Frontal cortex (tissue), 4 donors: ENCODE measurements at places on chromosomes 2 and 18.

DNA sequence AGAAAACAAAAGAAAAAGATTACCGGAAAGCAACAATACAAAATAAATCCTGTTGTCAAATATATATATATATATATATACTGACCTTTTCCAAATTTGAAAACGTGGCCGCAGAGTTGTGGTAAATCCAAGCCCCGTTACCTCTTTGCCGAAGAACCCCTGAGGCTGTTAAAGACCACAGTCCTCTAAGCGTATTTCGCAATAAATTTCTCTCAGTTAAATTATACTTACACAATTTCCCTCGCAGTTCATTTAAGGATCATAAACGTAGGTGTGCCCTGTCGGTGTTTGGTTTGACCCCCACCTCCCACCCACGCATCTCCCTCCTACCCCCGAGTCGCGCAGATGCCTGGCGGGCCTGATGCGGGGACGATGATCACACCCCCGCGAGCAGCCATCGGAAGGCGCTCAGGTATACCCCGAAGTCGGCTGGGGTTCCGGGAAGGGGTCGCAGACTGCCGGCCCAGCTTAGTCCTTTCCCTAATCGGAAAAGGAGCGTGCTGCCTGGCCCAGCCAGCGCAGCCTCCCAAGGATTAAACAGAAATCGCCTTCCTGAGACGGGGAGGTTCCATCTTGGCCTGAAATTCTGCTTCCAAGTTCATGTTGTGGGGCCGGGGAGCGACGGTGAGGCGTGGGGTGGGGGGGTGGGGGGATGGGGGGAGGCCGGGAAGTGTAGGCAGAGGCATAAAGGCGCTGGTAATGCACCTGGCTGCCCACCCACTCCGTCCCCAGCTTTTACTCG, 2.9 kb upstream of the MEIS1 start:
- DNase-seq: no peak

GRCh38 chr2:54040250-54040649, 69.5 kb upstream of the PSME4 start:
- no peak for DNase-seq

DNA sequence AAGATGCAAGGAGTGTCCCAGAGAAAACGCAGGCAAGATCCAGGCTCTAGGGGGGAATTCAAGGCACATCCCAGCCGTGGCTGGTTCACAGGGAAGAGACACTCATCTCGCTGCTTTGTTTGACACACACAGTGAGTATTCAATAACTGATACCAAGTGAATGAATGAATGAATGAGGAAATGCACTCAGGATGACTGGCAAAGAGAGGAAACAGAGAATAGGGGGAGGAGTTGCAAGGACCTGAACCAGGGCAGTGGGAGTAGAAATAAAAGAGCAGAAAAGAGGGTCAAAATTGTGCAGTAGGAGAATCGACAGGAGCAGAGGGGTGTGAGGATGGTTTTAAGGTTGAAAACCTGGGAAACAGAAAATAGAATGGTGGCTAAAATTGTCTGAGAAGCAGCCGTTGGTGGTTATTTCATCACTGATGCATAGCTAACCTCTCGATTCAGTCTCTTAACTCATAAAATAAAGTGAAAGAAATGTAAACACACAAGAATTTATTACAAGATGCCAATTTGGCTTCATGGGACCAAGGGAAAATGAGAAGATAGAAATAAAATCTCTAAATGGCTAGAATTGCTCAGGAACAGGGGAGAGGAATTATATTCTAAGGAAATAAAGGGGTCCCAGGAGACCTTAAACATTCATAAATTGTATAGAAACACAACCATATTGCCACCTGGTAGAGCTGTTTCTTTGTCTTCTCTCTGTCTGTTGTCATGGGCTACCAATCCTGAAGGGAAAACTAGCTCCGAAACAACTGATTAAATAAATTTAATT, 63.9 kb upstream of the PHLPP1 start:
- no peak for DNase-seq

DNA sequence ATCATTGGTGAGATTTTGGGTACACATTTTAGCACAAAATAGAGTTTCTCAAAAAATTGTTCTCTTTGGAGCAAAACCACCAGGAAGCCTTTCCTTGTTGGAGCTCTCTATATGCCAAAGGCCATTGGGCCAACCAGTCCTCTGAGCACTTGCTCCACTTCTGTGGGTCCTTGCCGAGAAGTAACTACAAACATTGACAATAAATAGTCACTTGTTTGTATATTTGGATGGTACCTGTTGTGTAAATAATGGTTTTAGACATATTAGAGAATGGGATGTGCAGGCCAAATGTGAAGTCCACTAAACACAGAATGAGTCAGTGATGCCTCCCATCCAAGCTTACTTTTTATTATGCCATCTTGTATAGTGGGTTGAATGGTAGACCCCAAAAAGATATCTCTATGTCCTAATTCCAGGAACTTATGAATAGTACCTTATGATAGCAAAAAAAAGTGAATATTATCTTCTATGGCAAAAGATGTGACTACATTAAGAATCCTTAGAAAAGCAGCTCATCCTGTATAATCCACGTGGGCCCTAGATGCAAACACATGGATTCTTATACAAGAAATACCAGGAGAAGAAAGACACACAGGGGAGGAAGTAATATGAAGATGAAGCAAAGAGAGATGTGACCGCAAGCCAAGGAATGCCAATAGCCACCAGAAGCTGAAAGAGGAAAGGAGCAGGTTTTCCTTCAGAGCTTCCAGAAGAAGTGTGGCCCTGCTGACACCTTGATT, 24.6 kb downstream of the SRD5A2 start:
- DNase-seq: no peak

DNA sequence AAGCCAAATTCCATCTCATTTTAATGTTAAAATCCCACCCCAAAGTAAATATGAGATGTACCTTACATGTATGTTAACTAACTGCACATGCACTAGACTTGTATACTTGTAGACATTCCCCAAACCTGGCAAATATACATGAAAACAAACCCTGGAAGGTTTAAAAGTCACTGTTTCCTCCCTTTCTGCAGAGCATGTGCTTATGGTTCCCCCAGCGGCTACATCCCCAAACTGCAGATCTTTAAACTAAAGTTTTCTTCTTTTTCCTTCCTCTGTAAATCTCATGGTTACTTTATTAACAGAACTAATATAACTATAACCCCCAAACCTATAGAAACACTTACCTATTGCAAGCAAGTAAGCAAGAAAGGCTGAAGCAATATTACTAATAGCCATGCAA, 731.5 kb downstream of the LRP1B start:
- DNase-seq: no peak

GRCh38 chr2:119491776-119492525, 32.3 kb downstream of the SCTR start:
- no peak for DNase-seq

DNA sequence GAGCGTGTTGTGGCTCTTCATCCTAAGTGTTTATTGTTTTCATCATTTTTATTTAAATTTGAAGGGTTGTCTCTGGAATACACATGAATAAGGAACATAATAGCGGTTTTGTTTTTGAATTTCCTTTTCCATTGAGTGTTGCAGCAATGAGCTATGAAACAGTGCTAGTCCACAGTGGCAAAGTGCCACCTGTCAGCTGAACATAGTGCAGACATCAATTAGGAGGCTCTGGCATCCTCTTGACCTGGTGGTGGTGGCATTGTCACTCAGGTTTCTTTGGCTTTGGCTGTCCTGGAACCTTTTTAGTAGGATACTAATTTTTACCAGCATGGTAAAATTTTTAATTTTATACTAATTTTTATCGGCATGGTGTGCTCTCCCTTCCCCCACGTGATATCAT, 63.2 kb downstream of the UGGT1 start:
- DNase-seq: no peak

GRCh38 chr2:202165945-202166344, 72.5 kb downstream of the SUMO1 start:
- no peak for DNase-seq
